ENCODE measurements at places on chromosomes 7 and 10.

GRCh38 chr7:28533731-28534531 lies 121.6 kb downstream of the CREB5 start:
- no peak for DNase-seq

GRCh38 chr10:130772676-130773075 lies 538.8 kb downstream of the TCERG1L start:
- DNase-seq: no peak

DNA sequence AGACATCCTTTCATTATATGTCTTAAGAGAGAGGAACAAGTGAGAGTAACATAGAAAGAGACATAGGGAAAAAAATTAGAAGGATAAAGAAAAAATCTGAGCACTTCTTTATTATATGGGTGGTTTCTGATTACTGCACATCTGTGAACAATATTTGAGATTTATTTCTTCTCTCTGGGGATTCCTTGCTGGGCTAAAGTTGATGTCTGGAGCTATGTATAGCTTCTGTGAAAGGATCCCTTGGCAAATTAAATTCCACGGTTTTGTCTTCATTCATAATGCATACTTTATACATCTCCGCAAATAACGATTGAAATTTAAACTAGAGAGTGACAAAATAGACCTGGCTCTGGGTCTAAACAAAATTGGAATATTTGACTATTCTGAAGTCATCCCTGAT lies 232.2 kb upstream of the CTBP2 start:
- no peak for DNase-seq

GRCh38 chr10:85927952-85928665 lies 438.5 kb downstream of the GRID1 start:
- no peak for DNase-seq

- peak; percentile 12 for DNase-seq
These were observed 10.4 kb downstream of the VCL start for GRCh38 chr10:74008212-74008731.

DNA sequence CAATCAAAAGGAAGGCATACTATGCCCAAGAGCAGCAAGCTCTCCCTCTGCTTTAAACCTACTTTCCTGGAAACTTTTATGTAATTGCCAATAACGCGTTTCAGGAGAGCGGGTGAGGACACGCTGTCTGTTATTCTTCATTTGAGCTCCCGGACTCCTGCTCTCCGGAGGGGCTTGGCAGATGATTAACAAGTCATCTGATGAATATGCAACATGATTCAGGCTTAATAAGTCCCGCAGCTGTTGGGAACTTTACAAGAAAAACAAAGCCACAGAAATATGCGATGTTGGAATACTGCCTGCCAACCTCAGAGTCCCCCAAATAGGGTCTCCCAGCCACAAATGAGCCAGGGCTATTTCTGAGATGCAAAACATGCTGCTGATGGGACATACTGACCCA lies 348.0 kb downstream of the GPAM start:
- no peak for DNase-seq

DNA sequence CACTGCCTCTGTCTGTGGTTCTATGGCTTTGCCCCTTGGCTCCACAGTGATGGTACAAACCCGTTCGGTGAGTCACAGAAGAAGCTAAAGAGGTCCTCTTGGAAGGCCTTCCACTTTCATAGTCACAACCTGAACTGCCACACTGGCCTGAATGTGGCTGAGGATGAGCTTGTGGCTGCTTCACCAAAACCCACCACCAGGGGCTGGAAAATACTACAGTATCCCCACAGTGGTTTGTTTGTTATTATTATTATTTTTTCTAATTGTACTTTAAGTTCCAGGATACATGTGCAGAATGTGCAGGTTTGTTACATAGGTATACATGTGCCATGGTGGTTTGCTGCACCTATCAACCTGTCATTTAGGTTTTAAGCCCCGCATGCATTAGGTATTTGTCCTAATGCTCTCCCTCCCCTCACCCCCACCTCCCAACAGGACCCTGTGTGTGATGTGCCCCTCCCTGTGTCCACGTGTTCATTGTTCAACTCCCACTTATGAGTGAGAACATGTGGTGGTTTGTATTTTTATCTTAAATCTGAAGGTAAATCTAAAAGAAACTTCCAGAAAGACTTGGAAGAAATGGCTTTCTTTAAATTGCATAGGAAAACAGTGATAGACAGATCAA lies 160.8 kb upstream of the NPSR1 start:
- DNase-seq: no peak

Data from MV-4-11 (cell line).